ENCODE measurements at places on chromosomes 6 and 20. TPM values are rescaled to one million over a fixed set of nuclear protein-coding genes. Genes with fewer than 3 reads are reported as not detected.
A peak's percentile ranks its signal among the peaks of the same experiment; 100 is the strongest.

The NTSR1 gene
- total RNA-seq: 0.78 TPM

The CARMIL1 gene
- 10.9 TPM for total RNA-seq

The FIG4 gene
- total RNA-seq: 12.3 TPM

The RNF182 gene
- total RNA-seq: not detected

The BRPF3 gene
- total RNA-seq: 22.1 TPM

The EPPIN gene
- total RNA-seq: not detected

The NKAPL gene
- total RNA-seq: 6.7 TPM

The CST7 gene
- 13.8 TPM for total RNA-seq

GRCh38 chr20:7470912-7471311 lies 469.3 kb downstream of the HAO1 start:
- H3K4me1 ChIP-seq: no peaks in the 10 kb centered on the region
- no peaks in the 10 kb centered on the region for H3K27me3 ChIP-seq
- no peak overlapping the region for H3K4me3 ChIP-seq
- H3K36me3 ChIP-seq: no peaks in the 10 kb centered on the region

- no peaks in the 10 kb centered on the region for H3K36me3 ChIP-seq
- no peak overlapping the region for H3K4me3 ChIP-seq
- no peak overlapping the region for H3K27ac ChIP-seq
Measured at GRCh38 chr6:5152460-5152859, 67.3 kb downstream of the PPP1R3G start.

- H3K36me3 ChIP-seq: no peaks in the 10 kb centered on the region
- H3K27me3 ChIP-seq: no peaks in the 10 kb centered on the region
- DNase-seq: no peak
- H3K4me1 ChIP-seq: peaks cover 29% of the 10 kb centered on the region
- H3K27ac ChIP-seq: no peak overlapping the region
Measured at GRCh38 chr6:52590152-52590891, 13.5 kb upstream of the TRAM2 start.

DNA sequence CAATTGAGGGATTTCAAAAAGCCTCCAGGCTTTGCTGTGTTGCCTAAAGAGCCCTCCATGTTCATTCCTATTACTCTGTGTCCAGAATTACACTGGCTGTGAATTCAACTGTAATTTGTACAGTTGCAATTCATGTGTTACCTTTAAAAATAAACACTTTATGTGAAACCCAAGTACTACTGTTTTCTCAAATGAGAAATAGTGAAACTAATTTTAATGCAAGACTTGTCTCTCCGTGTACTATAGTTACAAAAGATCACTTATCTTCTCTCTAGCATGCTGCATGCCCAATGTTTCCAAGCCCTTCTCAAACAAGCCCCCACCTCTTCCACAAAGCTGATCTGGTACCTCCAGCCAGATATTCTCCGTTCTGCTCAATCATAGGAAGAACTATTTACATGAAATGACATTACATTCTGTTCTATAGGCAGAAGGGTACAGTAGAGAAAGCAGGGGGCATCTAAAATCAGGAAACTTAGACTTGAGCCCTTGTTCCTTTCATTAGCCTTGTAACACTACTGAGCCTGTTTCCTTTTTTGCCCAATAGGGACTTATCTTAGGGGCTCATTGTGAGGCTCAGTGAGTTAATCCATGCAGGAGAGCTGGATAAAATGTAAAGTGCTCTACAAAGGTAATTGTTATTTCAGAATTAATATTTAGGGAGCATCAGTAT lies 12.3 kb upstream of the COL9A1 start:
- no peak overlapping the region for H3K4me3 ChIP-seq
- H3K4me1 ChIP-seq: no peaks in the 10 kb centered on the region
- DNase-seq: no peak
- H3K27me3 ChIP-seq: no peaks in the 10 kb centered on the region
- no peaks in the 10 kb centered on the region for H3K36me3 ChIP-seq
- no peak overlapping the region for H3K27ac ChIP-seq

DNA sequence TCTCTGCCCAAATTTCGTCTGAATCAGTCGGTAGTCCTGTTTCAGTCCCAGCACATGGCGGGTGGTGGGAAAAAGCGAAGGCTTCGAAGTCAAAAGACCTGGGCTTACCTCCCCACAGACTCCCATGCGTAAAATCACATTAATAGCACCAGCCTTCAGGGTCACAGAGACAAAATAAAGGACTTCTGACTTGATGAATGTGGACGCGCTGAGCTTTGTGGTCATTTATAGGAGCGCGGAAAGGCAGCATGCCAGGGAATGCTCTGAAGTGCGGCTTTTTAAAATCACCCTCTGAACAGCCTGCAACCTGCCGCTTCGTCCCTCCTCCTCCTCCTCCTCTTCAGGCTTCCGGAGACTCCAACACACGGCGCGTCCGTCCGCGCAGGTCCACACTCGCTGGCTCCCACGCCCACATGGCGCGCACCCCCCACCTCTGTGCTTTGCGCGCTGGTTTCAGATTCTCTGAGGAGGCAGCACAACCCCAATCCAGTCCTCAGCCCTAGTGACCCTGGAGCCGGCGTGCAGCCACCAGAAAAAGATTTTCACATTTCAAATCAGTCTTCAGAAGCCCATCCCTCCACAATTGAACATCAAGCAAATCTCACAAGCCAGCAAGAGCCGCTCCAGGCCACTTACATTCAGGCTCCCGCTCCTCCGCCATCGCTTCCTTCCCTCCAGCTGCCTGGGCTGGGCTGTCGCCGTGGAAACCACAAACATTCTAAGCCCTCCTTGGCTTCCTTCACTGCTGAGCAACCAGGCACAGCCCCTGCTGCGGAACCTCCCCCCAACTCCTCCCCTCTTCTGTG lies at the start of gene C6orf118:
TSS of gene C6orf118 (minus strand) at position 680 of the 806 bp plus-strand sequence. CDS start at position 661, 19 bp downstream.
- H3K4me3 ChIP-seq: peak within 1 kb of the TSS; percentile 49
- no peak for DNase-seq
- H3K27me3 ChIP-seq: no peaks in the 10 kb centered on the region
- H3K36me3 ChIP-seq: no peaks in the 10 kb centered on the region
- no peak within 1 kb of the TSS for H3K27ac ChIP-seq

GRCh38 chr20:17667445-17667844 lies 14.6 kb downstream of the RRBP1 start:
- H3K36me3 ChIP-seq: no peaks in the 10 kb centered on the region
- no peaks in the 10 kb centered on the region for H3K27me3 ChIP-seq
- DNase-seq: no peak
- H3K27ac ChIP-seq: no peak overlapping the region

- no peaks in the 10 kb centered on the region for H3K27me3 ChIP-seq
- no peak overlapping the region for H3K4me3 ChIP-seq
- no peak overlapping the region for H3K27ac ChIP-seq
- H3K36me3 ChIP-seq: no peaks in the 10 kb centered on the region
- H3K4me1 ChIP-seq: no peaks in the 10 kb centered on the region
Measured at GRCh38 chr6:131840936-131841583, 33.2 kb downstream of the ENPP1 start.

GRCh38 chr20:48621376-48622078 lies 206.3 kb downstream of the PREX1 start:
- H3K27ac ChIP-seq: no peak overlapping the region
- no peak overlapping the region for H3K4me3 ChIP-seq
- no peak for DNase-seq
- peaks cover 27% of the 10 kb centered on the region for H3K4me1 ChIP-seq
- H3K36me3 ChIP-seq: peaks cover 25% of the 10 kb centered on the region

GRCh38 chr6:111941686-111942330 lies 68.6 kb upstream of the FYN start:
- no peak for DNase-seq
- H3K4me1 ChIP-seq: no peaks in the 10 kb centered on the region
- no peaks in the 10 kb centered on the region for H3K36me3 ChIP-seq
- no peaks in the 10 kb centered on the region for H3K27me3 ChIP-seq
- no peak overlapping the region for H3K27ac ChIP-seq

GRCh38 chr6:86961455-86962200 lies 24.3 kb downstream of the HTR1E start:
- H3K4me3 ChIP-seq: no peak overlapping the region
- DNase-seq: no peak
- no peaks in the 10 kb centered on the region for H3K27me3 ChIP-seq
- no peak overlapping the region for H3K27ac ChIP-seq
- H3K4me1 ChIP-seq: no peaks in the 10 kb centered on the region

- H3K36me3 ChIP-seq: no peaks in the 10 kb centered on the region
- no peaks in the 10 kb centered on the region for H3K4me1 ChIP-seq
- no peak overlapping the region for H3K4me3 ChIP-seq
- no peak for DNase-seq
- no peaks in the 10 kb centered on the region for H3K27me3 ChIP-seq
- no peak overlapping the region for H3K27ac ChIP-seq
Measured at GRCh38 chr6:49052901-49053300, 410.2 kb downstream of the MMUT start.

- H3K27me3 ChIP-seq: no peaks in the 10 kb centered on the region
- no peaks in the 10 kb centered on the region for H3K36me3 ChIP-seq
- no peak overlapping the region for H3K4me3 ChIP-seq
- peak; percentile 29 for DNase-seq
- H3K27ac ChIP-seq: no peak overlapping the region
- no peaks in the 10 kb centered on the region for H3K4me1 ChIP-seq
Measured at GRCh38 chr20:46849269-46849668, 45.4 kb upstream of the EYA2 start.

GRCh38 chr6:83514866-83515466 lies 2.6 kb downstream of the PRSS35 start:
- H3K4me3 ChIP-seq: no peak overlapping the region
- no peaks in the 10 kb centered on the region for H3K27me3 ChIP-seq
- DNase-seq: no peak
- no peaks in the 10 kb centered on the region for H3K4me1 ChIP-seq
- no peaks in the 10 kb centered on the region for H3K36me3 ChIP-seq

- H3K27ac ChIP-seq: no peak overlapping the region
- no peaks in the 10 kb centered on the region for H3K27me3 ChIP-seq
- no peaks in the 10 kb centered on the region for H3K36me3 ChIP-seq
- no peak overlapping the region for H3K4me3 ChIP-seq
- H3K4me1 ChIP-seq: peaks cover 2% of the 10 kb centered on the region
Measured at GRCh38 chr20:51311636-51312479, 230.7 kb downstream of the NFATC2 start.

DNA sequence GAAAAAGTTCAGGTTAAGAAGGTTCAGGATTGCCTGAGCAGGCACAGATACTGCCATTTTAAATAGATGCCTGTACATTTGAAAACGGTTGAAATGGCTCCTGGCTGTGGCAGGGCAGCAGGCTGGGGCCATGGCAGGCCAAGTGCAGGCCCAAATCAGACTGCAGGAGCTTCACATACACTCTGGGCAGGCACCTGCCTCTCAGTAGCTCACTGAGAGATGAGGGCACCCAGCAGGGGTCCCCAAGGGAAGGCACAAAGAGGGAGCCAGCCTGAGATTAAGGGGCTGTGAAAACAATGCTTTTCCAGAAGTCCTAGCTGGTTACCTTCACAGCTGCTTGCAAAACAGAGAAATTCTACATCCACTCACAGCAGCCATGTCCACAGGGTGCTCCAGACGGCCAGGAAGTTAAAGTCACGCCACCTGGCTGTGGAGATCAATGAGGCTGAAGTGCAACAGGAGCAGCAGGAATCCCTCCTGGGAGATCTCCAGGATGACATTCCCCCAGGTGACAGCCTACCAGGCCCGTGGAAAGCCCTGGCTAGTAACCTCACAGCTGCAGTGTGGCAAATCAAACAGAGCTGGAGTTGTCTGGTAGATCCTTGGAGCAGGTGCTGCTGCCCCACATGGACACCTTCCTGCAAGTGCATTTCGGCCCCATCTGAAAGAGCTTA lies 6.2 kb upstream of the RAET1E start:
- no peaks in the 10 kb centered on the region for H3K27me3 ChIP-seq
- H3K4me1 ChIP-seq: no peaks in the 10 kb centered on the region
- H3K27ac ChIP-seq: no peak overlapping the region

GRCh38 chr6:62746968-62747367 lies 460.9 kb upstream of the KHDRBS2 start:
- DNase-seq: no peak
- no peaks in the 10 kb centered on the region for H3K4me1 ChIP-seq
- no peak overlapping the region for H3K4me3 ChIP-seq
- H3K36me3 ChIP-seq: no peaks in the 10 kb centered on the region

GRCh38 chr20:59933296-59933848 lies at the start of gene SYCP2:
Gene SYCP2, minus strand, starts transcription at chr20:59933637. Its CDS starts 11,224 bp downstream, at chr20:59922413.
- H3K27ac ChIP-seq: peak within 1 kb of the TSS; percentile 88
- H3K36me3 ChIP-seq: peaks cover 4% of the 10 kb centered on the region
- no peaks in the 10 kb centered on the region for H3K27me3 ChIP-seq
- no peak for DNase-seq

DNA sequence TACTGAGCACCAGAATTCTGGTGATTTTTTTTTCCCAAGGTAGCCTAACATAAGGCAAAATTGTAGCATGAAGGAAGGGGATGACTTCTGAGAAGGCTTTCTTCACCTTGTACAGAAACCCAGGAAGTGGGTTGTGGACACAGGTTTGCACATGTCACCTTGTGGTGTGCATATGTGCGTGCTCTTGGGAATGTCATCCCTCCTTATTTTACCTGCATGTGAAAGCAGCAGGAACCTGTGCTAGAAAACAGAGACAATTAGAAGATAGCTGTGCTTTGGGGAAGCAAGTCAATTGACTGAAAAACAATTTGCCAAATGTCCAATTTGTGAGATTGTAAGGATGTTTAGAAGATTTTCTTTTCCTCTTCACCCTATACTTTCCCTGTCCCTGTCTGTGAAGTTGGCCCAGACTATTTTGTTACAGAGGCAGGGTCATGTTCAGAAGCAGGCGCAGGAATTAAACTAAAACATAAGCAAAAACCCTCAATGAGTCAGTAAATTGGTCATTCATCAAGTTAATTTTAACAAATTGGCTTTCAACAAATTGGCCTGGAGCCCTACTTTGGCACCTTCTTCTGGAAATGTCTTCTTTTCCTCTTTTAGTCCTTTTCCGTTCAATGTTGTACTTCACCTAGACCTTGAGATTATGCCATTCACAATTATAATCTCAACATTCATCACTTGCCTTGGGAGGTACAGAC lies 261.2 kb downstream of the ADGB start:
- no peak for DNase-seq
- H3K4me1 ChIP-seq: peaks cover 6% of the 10 kb centered on the region
- H3K4me3 ChIP-seq: no peak overlapping the region
- H3K36me3 ChIP-seq: no peaks in the 10 kb centered on the region

DNA sequence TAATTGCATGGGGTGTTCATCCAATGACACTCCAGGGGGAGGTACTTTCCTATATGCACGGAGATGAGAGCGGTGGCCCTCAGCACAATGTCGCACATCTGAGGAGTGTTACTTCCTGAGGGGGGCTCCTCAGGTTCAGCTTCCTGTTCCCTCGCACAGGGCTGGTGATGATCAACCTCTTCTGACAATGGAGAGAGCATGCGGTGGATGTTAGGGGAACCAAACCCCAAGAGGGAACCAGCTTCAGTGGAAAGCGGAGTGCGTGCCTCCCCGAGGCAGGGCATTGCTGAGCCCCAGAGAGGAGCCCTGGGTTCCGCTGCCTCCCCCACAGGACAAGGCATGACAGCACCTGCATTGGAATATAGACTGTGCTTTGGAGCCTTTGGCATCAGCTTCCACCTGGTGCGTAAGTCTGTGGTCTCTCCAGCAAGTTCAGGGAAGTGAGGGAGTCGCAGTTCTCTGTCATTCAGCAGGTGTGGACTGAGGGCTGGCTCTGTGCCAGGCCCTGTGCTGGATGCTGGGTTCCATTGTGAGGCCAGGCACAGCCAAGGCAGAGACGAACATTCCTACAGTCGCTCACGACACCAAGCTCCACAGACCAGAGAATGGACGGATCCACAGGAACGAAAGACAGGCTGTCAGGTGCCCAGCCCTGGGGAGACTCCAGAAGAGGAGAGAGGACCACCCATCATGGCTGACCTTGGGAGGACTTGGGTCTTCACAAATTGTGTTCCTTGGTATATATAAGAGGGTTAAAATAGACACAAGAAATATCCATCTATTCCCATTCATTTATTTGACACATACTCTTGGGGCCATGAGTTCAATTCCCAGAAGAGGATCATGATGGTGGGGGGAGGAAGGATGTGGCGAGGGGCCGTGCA lies 3.9 kb upstream of the ZNF831 start:
- H3K36me3 ChIP-seq: no peaks in the 10 kb centered on the region
- DNase-seq: no peak

Measured in esophagus muscularis mucosa (tissue), 4 donors.